Gastroesophageal sphincter (tissue), 4 donors: ENCODE measurements at places on chromosomes 2 and 18.

DNA sequence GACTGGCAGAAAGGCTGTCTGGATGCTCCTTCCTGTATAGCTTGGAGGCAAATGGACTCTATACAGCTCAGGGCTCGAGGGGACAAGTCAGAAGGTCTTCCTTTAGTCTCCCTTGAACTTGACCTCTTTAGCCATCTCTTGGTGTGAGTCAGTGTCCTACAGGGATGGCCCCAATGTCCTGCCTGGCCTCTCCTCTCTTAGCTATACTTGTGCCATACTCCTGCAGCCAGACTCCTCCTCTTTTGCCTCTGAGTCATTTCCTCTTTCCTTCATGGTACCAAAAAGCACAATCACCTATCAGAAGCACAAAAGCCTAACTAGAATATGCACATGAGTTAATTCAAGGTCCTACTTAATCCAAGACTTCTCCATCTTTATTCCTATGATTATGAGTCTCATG lies 112.7 kb downstream of the XRCC5 start:
- H3K4me1 ChIP-seq: no peaks in the 10 kb centered on the region
- no peaks in the 10 kb centered on the region for H3K27me3 ChIP-seq
- H3K27ac ChIP-seq: no peak overlapping the region
- no peak overlapping the region for H3K4me3 ChIP-seq
- H3K36me3 ChIP-seq: peaks cover 7% of the 10 kb centered on the region

GRCh38 chr2:25885933-25886332 lies 7.6 kb upstream of the ASXL2 start:
- no peak overlapping the region for H3K27ac ChIP-seq
- H3K4me3 ChIP-seq: no peak overlapping the region
- no peaks in the 10 kb centered on the region for H3K4me1 ChIP-seq
- peaks cover 34% of the 10 kb centered on the region for H3K27me3 ChIP-seq
- ATAC-seq: no peak
- H3K36me3 ChIP-seq: no peaks in the 10 kb centered on the region

DNA sequence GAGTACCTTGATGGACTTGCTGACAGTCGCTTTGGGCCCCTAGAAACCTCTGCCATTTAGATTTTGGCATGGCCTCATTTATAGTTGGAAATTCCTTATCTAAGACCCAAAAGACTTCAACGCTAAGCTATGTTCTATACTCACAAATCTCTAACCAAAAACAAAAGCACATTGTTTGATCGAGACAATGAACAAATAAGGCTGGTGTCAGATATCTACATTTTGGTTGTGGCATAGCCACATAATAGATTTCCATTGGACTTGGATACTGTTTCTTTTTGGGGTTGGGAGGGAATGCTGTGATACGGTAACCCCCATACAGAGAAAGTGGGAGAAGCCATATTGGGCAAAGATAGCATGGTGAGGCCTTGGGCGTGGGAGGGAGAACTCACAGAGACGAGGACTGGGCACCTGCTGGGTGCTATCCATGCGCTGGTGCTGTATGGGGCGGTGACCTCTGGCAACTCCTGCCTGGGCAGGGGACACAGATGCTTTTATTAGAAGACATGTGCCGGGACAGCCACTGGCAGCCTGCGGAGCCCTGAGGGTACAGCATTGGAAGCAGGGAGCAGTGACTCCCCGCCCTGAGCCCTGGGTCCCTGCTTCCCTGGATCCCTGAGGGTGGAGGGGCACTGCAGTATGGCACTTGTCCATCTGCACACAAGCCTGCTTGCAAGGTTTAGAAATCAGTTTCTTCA lies 97.1 kb downstream of the ASAP2 start:
- no peak for ATAC-seq
- H3K27ac ChIP-seq: no peak overlapping the region
- no peaks in the 10 kb centered on the region for H3K36me3 ChIP-seq
- H3K4me1 ChIP-seq: peaks cover 13% of the 10 kb centered on the region
- no peaks in the 10 kb centered on the region for H3K27me3 ChIP-seq

GRCh38 chr2:201824212-201824611 lies 17.9 kb downstream of the CDK15 start:
- no peaks in the 10 kb centered on the region for H3K27me3 ChIP-seq
- H3K4me1 ChIP-seq: no peaks in the 10 kb centered on the region
- no peak overlapping the region for H3K4me3 ChIP-seq
- no peak for ATAC-seq
- no peak overlapping the region for H3K27ac ChIP-seq
- no peaks in the 10 kb centered on the region for H3K36me3 ChIP-seq

GRCh38 chr2:130799295-130799694 lies 37.4 kb upstream of the ARHGEF4 start:
- no peaks in the 10 kb centered on the region for H3K27me3 ChIP-seq
- ATAC-seq: no peak
- no peaks in the 10 kb centered on the region for H3K36me3 ChIP-seq
- H3K27ac ChIP-seq: no peak overlapping the region
- peaks cover 24% of the 10 kb centered on the region for H3K4me1 ChIP-seq
- H3K4me3 ChIP-seq: no peak overlapping the region

DNA sequence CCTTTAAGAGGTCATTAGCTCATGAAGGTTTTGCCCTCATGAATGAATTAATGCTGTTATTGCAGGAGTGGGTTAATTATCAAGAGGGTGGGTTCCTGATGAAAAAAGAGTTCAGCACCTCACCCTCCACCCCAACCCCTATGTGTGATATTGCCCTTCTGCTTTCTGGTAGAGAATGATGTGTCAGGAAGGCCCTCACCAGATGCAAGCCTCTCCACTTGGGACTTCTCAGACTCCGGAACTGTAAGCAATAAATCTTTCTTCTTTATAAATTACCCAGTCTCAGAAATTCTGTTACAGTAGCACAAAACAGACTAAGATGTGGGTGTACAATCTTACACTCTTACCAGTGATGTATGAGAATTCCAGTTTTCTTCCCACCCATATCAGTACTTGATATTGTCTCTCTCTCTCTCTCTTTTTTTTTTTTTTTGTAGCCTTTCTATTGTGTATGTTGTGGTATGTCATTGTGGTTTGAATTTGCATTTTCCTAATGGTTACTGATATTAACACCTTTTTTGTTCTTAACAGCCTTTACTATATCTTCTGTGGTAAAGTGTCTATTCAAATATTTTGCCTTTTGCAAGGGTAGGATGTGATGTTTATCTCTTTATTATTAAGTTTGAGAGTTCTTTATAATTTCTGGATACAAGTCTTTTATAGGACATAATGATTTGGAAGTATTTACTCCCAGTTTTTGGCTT lies 10.4 kb upstream of the MAP2 start:
- ATAC-seq: no peak
- H3K4me1 ChIP-seq: no peaks in the 10 kb centered on the region
- H3K27me3 ChIP-seq: no peaks in the 10 kb centered on the region

- no peaks in the 10 kb centered on the region for H3K4me1 ChIP-seq
- H3K27ac ChIP-seq: no peak overlapping the region
- ATAC-seq: no peak
- no peak overlapping the region for H3K4me3 ChIP-seq
These were observed 10.9 kb downstream of the MEP1B start for GRCh38 chr18:32200766-32201165.

DNA sequence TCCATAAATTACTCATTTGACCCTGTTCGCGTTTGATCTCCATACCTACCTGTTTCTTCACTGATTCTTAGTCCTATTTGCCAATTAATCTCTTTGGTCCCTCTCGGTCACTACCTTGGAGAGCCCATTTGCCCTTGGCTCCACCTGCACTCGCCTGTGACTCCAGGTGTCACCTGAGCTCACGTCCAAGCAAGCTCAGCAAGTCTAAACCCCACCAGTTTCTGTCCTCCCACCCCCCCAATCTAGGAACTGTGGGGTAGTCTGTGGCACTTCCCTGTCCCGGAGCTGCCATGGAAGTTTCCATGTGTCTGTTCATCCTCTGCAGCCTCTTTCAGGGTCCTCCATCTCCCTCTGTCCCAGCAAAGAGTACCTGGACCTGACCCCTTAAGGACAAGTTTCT lies 68.1 kb upstream of the BCL2L11 start:
- no peaks in the 10 kb centered on the region for H3K27me3 ChIP-seq
- ATAC-seq: no peak
- no peaks in the 10 kb centered on the region for H3K36me3 ChIP-seq
- no peak overlapping the region for H3K4me3 ChIP-seq

DNA sequence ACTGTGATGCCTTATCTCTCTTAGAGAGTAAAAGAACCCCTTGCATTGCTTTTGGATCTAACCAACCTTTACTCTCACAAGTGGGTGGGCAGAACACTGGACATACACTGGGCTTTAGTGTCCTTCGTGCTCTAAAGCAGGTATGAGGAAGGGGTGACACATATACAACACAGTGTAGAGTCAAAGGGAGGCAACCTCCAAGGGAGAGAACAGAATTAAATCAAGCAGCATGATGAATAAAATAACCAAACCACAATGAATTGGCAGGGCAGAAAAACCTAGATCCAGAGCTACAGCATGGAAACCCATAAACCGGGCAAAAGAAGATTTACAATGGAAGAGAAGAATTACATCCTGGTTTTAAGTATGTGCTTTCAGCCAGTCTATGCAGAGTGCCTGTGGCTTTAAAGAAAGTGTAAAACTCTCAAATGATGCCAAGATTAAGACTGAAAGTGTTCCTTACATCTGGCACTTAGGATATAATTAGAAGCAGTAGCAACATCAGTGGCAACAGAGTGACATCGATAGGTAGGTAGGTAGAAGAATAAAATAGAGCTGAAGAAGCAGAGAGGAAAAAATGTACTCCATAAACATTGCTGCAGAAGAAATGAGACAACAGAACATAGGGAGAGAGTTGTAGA lies 191.7 kb upstream of the ZC3H15 start:
- no peaks in the 10 kb centered on the region for H3K4me1 ChIP-seq
- no peak for ATAC-seq
- H3K27ac ChIP-seq: no peak overlapping the region
- H3K36me3 ChIP-seq: no peaks in the 10 kb centered on the region
- H3K27me3 ChIP-seq: no peaks in the 10 kb centered on the region
- no peak overlapping the region for H3K4me3 ChIP-seq

DNA sequence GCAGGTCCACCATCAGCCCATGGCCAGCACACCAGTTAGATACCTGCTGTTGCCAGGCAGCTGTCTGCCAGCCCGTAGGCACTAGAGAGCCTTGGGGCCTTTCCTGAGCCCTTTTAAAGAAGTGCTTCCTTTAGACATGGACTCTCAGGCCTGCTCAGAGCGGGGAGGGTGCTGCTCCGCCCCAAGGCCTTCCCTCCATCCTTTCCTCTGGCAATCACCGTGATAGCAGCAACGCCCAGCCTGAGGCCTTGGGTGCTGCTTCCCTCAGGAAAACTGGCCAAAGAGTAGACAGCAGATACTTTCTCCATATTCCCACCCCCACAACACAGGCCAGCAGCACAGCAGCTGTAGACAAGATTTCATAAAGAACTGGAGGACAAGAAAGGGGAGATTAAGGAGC lies 22.3 kb upstream of the C1QL2 start:
- no peaks in the 10 kb centered on the region for H3K36me3 ChIP-seq
- no peak for ATAC-seq

- no peaks in the 10 kb centered on the region for H3K4me1 ChIP-seq
- peak; percentile 83 for ATAC-seq
- peak overlapping the region; percentile 92 for H3K27ac ChIP-seq
These were observed 90.2 kb downstream of the FAM161A start for GRCh38 chr2:61763605-61764034.

- no peaks in the 10 kb centered on the region for H3K27me3 ChIP-seq
- no peak overlapping the region for H3K4me3 ChIP-seq
- H3K27ac ChIP-seq: no peak overlapping the region
These were observed 76.2 kb upstream of the ODC1 start for GRCh38 chr2:10524341-10524740.

DNA sequence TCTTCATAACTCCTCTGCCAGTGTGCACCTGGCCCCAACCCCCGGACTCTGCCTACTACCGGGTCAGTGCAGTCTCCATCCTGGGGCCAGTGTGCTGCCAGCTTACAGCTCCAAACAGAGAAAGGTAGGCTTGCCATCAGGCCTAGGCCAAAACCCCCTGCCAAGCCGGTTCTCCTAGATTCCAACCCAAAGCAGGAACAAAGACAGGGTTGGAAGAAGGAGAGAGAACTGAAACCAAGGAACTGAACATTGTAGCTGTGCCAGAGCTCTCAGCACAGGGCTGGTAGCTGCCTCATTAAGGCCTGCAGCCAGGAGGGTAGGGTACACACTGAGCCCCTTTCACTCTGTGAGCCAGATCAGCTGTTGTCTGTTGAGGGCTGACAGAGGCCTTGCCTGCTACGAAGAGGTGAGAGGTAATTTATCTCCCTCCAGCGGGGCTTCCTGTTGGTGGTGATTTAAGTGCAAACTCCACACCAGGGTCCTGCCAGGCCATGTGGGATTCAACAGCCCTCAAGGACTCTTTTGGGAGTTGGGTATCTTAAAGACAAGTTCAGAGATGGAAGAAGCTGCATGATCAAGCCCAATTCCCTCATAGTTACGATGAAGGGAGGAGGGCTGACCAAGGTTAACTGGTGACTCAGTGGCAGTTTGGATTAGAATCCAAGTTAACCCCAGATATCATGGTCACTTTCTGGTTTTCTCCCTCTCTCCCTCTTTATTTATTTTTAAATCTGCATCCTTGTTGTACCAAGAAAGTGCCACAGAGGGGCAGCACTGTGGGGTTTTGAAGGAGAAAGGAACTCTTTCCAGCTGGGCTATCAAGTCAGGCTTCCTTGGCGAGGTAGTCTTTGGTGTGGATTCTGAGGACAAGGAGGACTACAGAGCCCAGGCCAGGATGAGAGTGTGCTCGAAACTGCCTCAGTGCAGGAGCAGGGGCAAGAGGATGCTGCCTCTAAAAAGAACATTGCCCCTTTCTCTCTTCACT lies 48.1 kb downstream of the CYRIA start:
- no peaks in the 10 kb centered on the region for H3K27me3 ChIP-seq
- no peaks in the 10 kb centered on the region for H3K36me3 ChIP-seq
- no peaks in the 10 kb centered on the region for H3K4me1 ChIP-seq
- no peak for ATAC-seq
- H3K27ac ChIP-seq: no peak overlapping the region
- H3K4me3 ChIP-seq: no peak overlapping the region

DNA sequence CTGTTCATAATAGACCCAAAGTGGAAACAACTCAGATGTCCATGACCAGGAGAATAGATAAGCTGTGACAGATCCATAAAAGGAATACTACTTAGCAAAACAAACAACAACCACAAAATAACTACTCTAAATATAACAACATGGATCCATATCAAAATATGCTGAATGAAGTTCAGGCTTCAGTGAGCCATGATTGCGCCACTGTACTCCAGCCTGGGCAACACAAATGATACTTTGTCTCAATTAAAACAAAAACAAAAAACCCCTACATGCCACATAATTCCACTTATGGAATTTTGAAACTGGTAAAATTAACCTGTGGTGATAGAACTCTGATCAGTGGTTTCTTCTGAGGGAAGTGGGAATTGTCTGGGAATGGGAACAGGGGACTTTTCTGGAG lies 11.2 kb upstream of the MYO3B start:
- no peak overlapping the region for H3K27ac ChIP-seq
- H3K27me3 ChIP-seq: no peaks in the 10 kb centered on the region

DNA sequence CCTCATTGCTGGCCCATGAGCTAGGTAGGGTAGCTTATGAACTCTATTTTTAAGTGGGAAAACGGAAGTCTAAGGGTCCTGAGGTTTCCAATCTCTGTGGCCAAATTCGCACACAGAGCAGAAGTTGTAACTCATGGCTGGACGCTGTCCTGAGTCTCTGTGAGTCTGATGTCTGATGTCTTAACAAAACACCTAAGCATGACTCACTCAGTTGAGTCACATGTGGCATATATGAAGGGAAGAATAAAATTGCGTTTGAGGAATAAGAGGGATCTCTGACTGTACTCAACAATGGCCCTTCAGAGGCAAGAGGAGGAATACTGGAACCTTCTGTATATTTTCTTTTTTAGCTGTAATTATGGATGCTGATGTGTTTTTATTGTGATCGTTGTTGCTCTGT lies 569.7 kb downstream of the RIT2 start:
- H3K4me3 ChIP-seq: no peak overlapping the region
- ATAC-seq: no peak
- H3K27me3 ChIP-seq: no peaks in the 10 kb centered on the region
- H3K36me3 ChIP-seq: no peaks in the 10 kb centered on the region
